ENCODE measurements at places on chromosomes 4 and X. TPM values are rescaled to one million over a fixed set of nuclear protein-coding genes. Genes with fewer than 3 reads are reported as not detected.

DNA sequence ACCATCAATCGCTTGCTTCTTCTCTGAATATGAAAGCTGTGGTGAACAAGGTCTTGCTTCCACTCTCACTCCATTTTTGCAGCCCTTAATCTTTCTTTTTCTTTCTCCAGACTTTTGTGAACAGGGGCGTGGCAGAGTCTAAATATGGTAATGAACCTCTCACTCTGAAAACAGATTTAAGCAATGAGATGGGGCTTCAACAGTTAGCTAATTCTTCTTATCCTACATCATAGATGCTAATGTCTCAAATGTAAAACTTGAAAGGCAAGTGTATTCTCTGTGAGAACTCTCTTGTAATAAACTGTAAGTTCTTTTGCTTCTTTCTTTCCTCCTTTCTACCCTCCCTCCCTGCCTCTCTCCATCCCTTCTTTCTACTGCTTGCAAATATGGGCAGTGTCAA is 106.5 kb upstream of the ANK2 start:
- H3K4me1 ChIP-seq = no peaks in the 10 kb centered on the region
- DNase-seq = no peak
- no peak overlapping the region for H3K27ac ChIP-seq
- no peaks in the 10 kb centered on the region for H3K36me3 ChIP-seq

DNA sequence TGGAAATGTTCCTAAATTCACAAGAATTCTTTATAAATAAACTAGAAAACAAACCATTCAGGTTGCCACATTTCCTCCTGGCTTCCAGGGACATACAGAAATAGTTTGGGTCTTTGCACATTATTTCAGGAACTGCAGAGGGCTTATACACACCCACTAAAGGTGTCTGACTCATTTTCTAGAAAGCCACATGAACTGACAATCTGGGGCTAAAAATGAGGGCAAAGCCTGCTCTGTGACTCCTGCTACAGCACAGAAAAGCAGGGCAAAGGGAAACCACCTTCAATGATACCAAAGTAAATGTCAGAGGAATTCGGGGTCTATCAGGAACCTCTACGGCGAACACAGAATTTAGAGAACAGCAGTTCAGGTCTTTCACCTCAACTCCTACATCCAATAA is 112.2 kb upstream of the MAP3K15 start:
- H3K27me3 ChIP-seq = no peaks in the 10 kb centered on the region
- no peak for DNase-seq
- H3K4me3 ChIP-seq = no peak overlapping the region
- H3K36me3 ChIP-seq = no peaks in the 10 kb centered on the region

DNA sequence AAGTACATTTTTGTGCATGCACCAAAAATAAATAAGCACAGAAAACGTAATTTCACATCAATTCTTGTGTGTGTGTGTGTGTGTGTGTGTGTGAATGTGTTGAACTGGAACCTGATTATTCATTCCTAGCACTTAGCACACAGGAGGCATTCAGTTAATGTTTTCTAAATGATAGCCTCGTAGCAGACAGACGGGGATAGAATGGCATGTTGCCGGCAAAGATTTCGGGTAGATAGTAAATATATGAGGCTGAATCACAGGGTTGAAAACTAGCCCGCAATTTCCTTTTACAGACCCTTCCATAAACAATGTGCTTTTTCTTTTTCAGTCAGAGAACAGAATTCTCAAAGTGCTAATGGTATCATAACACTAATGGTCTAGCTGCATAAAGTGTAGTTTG is 13.5 kb downstream of the MAOB start:
- no peaks in the 10 kb centered on the region for H3K36me3 ChIP-seq
- no peak overlapping the region for H3K4me3 ChIP-seq
- H3K27ac ChIP-seq = no peak overlapping the region
- H3K27me3 ChIP-seq = no peaks in the 10 kb centered on the region
- H3K4me1 ChIP-seq = no peaks in the 10 kb centered on the region

DNA sequence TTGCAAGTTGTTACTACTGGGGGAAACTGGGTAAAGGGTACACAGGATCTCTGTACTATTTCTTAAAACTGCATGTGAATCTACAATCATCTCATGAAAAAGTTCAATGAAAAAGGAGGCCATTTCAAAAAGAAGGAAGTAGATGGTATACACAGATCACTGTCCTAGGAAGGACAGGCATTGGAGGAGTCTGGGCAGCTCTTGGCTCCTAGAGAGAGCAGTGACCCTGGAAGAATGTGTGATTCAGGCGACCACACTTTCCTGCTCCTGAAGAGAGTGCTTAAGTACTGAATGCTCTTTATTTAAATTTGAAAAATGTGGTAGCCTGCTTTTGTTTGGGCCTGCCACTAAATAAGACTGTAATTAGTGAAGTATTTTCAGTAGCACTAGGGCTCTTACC is 318.1 kb upstream of the CASK start:
- peak overlapping the region; percentile 3 for H3K27ac ChIP-seq
- H3K4me1 ChIP-seq = peaks cover 7% of the 10 kb centered on the region
- no peak overlapping the region for H3K4me3 ChIP-seq
- no peaks in the 10 kb centered on the region for H3K27me3 ChIP-seq
- DNase-seq = peak; percentile 40

DNA sequence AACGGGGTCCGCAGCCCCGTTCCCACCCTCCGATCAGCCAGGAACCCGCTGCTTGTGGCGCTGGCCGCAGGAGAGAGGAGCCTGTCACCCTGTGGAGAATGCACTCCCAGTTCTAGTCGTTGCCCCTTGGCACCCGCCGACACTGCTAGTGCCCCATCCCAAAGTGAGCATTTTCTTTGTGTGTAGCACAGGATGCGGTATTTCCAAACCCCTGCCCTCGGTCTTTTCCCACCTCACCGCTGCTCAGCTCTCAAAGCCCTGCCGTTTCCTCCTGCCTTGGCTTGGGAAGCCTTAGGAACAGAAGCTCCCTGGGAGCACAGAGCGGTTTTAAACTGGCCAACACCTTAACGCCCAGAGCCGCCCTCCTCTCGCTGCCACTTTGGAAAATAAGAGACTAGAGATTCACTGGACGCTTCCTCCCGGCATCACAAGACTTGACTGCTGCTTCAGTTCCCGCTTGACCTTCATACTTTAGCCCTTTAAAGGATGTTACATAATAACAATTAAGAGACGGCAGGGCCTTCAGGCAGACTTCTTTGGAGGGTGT is 772 bp downstream of the CYP4V2 start:
- peak overlapping the region; percentile 70 for H3K4me3 ChIP-seq
- peak; percentile 50 for DNase-seq
- H3K4me1 ChIP-seq = peaks cover 9% of the 10 kb centered on the region
- H3K27ac ChIP-seq = peak overlapping the region; percentile 95

- H3K4me1 ChIP-seq = peaks cover 4% of the 10 kb centered on the region
- H3K4me3 ChIP-seq = no peak overlapping the region
- no peaks in the 10 kb centered on the region for H3K36me3 ChIP-seq
- DNase-seq = no peak
These were observed 94.6 kb downstream of the STIM2 start for GRCh38 chr4:26955241-26955640.

DNA sequence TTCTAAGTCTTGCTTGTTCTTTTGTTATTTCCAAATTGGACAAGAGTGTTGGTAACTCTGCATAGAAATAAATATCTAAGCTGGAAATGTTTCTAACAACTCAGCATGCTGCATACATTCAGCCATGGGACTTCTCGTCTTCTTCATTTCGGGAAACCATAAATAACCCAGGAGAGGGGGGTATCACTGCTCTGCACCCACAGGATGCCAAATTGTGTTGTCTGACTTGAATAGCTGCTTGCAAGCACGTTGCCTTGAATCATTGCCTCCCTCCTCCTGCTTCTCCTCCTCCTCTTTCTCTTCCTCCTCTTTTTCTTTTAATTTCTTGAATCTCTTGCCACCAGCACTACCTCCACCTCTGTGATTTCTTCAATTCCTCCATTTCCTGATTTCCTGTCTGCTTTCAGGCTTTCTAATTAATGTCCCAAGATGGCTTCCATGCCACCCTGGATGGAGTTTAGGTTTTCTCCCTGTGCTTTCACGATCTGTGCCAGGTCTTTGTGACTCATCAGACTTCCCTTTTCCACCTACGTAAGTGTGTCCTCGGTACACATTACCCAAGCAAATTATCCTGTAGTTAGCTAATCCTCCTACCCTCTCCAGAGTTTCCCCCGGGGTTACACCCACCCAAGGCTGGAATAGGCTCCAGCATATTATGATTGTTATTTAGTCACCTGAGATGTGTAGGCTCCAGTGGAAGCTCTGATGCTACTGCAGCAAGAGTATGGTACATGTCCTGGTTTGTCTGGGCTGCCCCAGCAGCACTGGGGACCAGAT is 122.6 kb upstream of the VCX3B start:
- H3K27ac ChIP-seq = no peak overlapping the region
- no peaks in the 10 kb centered on the region for H3K36me3 ChIP-seq
- no peaks in the 10 kb centered on the region for H3K27me3 ChIP-seq
- no peak for DNase-seq
- H3K4me3 ChIP-seq = no peak overlapping the region

- no peak overlapping the region for H3K27ac ChIP-seq
- H3K4me1 ChIP-seq = no peaks in the 10 kb centered on the region
- no peaks in the 10 kb centered on the region for H3K36me3 ChIP-seq
- no peak overlapping the region for H3K4me3 ChIP-seq
These were observed 47.8 kb downstream of the SLIT2 start for GRCh38 chr4:20299515-20299914.

- no peaks in the 10 kb centered on the region for H3K4me1 ChIP-seq
- no peak overlapping the region for H3K27ac ChIP-seq
- H3K36me3 ChIP-seq = no peaks in the 10 kb centered on the region
- no peaks in the 10 kb centered on the region for H3K27me3 ChIP-seq
- no peak overlapping the region for H3K4me3 ChIP-seq
These were observed 41.0 kb downstream of the PDK3 start for GRCh38 chrX:24506082-24506481.

DNA sequence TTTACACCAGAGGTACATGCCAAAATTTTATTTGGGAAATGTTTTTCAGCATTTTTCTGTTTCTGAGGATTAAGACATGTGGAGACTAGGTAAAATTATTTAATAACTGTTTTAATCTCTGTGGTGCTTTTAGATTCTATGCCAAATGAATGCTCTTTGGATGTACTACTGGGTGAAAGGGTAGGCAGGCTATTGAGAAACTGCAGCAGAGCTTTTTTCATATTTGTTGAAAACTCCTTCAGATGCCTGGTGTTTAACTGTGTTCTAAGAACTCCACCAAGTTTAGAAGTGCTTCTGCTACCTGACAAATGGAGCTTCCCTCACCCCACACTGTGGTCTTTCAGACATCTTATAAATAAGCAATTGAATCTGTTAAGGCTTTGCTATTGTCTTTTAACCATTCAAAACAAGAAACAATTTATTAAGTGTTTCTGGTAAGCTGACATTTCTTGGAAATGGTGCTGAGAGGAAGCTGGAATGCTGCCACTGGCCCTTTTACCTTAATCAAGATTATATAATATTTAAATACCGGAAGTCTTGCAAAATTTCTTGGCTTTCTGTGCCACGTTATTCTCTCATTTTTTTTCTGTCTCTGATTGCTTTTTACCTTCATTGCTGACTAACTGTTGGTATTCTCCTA is 51.2 kb upstream of the CYSLTR1 start:
- no peak overlapping the region for H3K27ac ChIP-seq
- DNase-seq = no peak
- H3K4me1 ChIP-seq = no peaks in the 10 kb centered on the region
- no peaks in the 10 kb centered on the region for H3K36me3 ChIP-seq
- no peaks in the 10 kb centered on the region for H3K27me3 ChIP-seq
- no peak overlapping the region for H3K4me3 ChIP-seq

DNA sequence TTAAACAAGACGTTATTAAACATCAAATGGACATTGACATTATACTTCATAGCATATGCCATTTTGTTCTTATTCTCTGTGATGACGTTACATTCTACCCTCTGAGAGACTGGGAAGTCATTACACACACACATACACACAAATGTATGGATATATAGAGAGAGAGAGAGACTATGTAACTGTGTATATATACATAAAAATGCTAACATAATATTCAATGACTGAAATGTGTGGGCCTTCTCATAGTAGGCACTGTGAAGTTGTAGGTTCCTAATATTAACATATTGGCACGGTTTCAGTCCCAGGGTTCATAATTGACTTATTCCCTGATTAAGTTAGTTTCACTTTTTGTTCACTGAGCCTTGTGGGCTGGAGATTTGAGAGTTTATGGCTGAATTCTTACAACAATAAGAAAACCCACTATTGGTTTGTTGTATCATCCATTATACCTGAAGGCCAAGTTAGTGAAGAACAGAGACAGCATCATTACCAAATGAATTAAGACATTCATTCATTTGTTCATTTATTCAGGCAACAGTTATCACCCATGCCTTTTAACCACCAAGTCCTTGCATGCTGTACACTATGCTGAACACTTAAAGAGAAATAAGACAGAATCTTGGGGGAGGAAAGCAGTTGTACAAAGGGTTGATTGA is 68.5 kb downstream of the GAB1 start:
- no peaks in the 10 kb centered on the region for H3K36me3 ChIP-seq
- peaks cover 57% of the 10 kb centered on the region for H3K4me1 ChIP-seq
- H3K4me3 ChIP-seq = no peak overlapping the region
- H3K27me3 ChIP-seq = no peaks in the 10 kb centered on the region
- no peak for DNase-seq

GRCh38 chrX:45842926-45843315 is 642.2 kb upstream of the DIPK2B start:
- H3K27ac ChIP-seq = no peak overlapping the region
- H3K4me3 ChIP-seq = no peak overlapping the region
- H3K4me1 ChIP-seq = no peaks in the 10 kb centered on the region
- no peaks in the 10 kb centered on the region for H3K27me3 ChIP-seq
- DNase-seq = no peak

- no peaks in the 10 kb centered on the region for H3K27me3 ChIP-seq
- DNase-seq = peak; percentile 54
- peak overlapping the region; percentile 90 for H3K27ac ChIP-seq
- H3K4me3 ChIP-seq = peak overlapping the region; percentile 88
These were observed 542 bp downstream of the RNF150 start for GRCh38 chr4:141132709-141133145.

- no peak overlapping the region for H3K4me3 ChIP-seq
- H3K27me3 ChIP-seq = no peaks in the 10 kb centered on the region
- H3K4me1 ChIP-seq = no peaks in the 10 kb centered on the region
- no peak overlapping the region for H3K27ac ChIP-seq
- no peaks in the 10 kb centered on the region for H3K36me3 ChIP-seq
These were observed 175.9 kb downstream of the FBXW7 start for GRCh38 chr4:152360045-152360410.

- H3K27ac ChIP-seq = no peak overlapping the region
- H3K4me1 ChIP-seq = peaks cover 5% of the 10 kb centered on the region
- no peak for DNase-seq
- H3K27me3 ChIP-seq = no peaks in the 10 kb centered on the region
- H3K36me3 ChIP-seq = peaks cover 3% of the 10 kb centered on the region
- no peak overlapping the region for H3K4me3 ChIP-seq
These were observed 4.7 kb downstream of the NUDT6 start for GRCh38 chr4:122917731-122918130.

GRCh38 chrX:32871636-32872035 is 339.7 kb downstream of the DMD start:
- no peak overlapping the region for H3K4me3 ChIP-seq
- no peak overlapping the region for H3K27ac ChIP-seq
- no peak for DNase-seq
- H3K36me3 ChIP-seq = no peaks in the 10 kb centered on the region
- H3K27me3 ChIP-seq = no peaks in the 10 kb centered on the region

Gene ETDB
- total RNA-seq = not detected

Gene PITX2
- not detected for total RNA-seq

Gene ZDHHC9
- 19.7 TPM for total RNA-seq

Gene PIGA
- total RNA-seq = 12.1 TPM

Gene DOCK11
- total RNA-seq = 36.0 TPM

Measured in thyroid gland (tissue), 4 donors.